ENCODE measurements at places on chromosomes 5 and 9. TPM values are rescaled to one million over a fixed set of nuclear protein-coding genes. Genes with fewer than 3 reads are reported as not detected.

DNA sequence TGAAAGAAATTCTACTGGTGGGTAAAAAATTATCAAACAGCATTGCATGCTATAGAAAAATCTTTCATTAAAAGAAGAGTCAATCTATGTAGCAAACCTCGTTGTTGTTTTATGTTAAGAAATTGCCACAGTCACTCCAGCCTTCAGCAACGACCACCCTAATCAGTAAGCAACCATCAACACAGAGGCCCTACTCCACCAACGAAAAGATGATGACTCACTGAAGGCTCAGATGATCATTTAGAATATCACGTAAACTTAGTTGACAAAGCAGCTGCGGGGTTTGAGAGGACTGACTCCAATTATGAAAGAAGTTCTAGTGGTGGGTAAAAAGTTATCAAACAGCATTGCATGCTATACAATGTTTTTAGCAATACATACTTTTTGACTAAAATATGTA is 242.6 kb downstream of the DRD1 start:
- H3K27me3 ChIP-seq, result no peaks in the 10 kb centered on the region
- no peak overlapping the region for H3K4me3 ChIP-seq
- DNase-seq, result no peak
- H3K27ac ChIP-seq, result no peak overlapping the region
- H3K4me1 ChIP-seq, result no peaks in the 10 kb centered on the region

DNA sequence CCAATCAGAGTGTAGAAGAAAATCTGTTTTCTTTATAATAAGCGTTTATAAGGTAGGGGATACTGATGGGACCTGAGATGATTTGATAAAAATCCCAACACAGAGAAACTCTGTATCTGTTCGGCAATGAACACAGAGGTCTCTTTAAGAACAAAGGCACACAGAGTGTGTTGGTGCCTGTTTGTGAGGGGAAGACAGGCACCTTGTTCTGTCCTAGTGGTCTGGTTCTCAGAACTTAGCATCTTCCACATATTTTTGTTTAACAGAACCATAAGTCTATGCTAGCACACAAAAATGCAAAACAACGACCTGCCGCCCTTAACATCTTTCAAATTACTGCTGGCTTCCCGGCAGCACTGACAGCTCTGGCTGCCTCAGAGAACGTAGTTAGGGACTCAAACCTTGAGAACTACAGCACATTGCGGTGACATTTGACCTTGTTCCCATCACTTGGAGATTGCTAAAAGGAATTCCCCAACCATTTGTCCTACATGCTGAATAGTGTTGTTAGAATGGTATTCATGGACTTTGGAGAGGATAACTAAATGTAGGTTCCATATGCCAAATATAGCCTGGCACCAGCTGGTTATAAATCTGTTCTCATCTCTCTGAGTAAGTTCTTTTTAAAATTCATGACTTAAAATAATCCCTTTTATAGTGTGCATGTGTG is 871.7 kb upstream of the TYRP1 start:
- H3K4me1 ChIP-seq, result no peaks in the 10 kb centered on the region
- DNase-seq, result no peak
- no peak overlapping the region for H3K27ac ChIP-seq
- no peak overlapping the region for H3K4me3 ChIP-seq
- H3K27me3 ChIP-seq, result no peaks in the 10 kb centered on the region
- H3K36me3 ChIP-seq, result no peaks in the 10 kb centered on the region

- no peaks in the 10 kb centered on the region for H3K27me3 ChIP-seq
- H3K4me3 ChIP-seq, result no peak overlapping the region
- no peaks in the 10 kb centered on the region for H3K36me3 ChIP-seq
Observed at GRCh38 chr9:101094686-101095085, 66.2 kb downstream of the PLPPR1 start.

Gene GRIA1
- total RNA-seq, result 0.11 TPM

DNA sequence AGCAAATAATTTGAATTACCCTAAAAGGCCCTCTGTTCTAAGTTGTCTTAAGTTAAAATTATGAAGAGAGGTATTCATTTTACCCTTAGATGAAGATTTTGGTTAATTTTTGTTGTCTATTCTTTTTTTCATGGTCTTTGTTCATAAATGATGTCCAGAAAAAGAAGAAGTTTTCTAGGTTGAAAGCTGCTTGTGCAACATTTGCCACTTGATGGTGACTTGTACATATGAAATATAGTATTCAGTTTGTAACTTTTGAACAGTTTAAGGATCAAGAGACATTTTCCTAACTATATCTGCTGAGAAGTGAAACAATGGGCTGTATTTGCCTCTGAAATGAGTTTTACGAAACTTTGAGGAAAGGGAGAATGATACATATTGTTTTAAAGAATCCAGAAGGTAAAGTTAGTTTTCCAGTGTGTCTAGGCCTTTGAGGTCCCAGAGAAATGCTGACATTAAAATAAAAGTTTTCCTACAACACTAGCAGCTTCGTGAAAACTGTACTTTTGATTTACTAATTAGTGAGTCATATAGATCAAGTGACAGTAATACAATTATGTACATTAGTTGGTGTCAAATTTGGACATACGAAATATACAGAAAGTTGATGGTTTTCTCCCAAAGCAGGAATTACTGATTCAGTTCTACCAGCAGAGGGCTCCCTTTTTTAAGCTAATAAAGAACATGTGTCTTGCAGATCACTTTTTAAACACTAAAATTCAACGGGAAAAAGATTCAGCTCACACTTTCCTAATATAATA is 70.5 kb downstream of the PIK3R1 start:
- no peaks in the 10 kb centered on the region for H3K27me3 ChIP-seq
- H3K4me1 ChIP-seq, result peaks cover 42% of the 10 kb centered on the region

DNA sequence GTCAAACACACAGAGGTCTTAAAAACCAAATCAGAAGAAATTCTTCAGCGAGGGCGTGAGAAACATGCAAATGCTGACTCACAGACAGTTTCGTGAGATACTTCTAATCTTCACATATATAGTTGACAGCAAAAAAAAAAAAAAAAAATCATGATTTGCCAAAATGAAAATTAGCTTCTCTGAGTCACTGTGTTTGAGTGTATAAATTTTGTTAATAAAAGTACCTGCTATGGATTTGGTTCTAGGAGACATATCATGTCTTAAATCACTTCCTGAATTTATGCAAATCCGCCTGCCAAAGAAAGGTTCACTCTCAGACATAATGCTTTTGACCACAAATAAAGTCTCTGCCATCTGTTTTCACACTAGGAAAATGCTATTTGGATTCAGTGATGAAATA is 114.3 kb downstream of the SLC1A3 start:
- no peaks in the 10 kb centered on the region for H3K36me3 ChIP-seq
- H3K27ac ChIP-seq, result no peak overlapping the region
- H3K4me1 ChIP-seq, result no peaks in the 10 kb centered on the region
- peaks cover 26% of the 10 kb centered on the region for H3K27me3 ChIP-seq
- DNase-seq, result no peak
- no peak overlapping the region for H3K4me3 ChIP-seq

GRCh38 chr5:134153657-134154056 is 23.1 kb downstream of the SKP1 start:
- H3K36me3 ChIP-seq, result peaks cover 56% of the 10 kb centered on the region
- no peak overlapping the region for H3K27ac ChIP-seq
- H3K4me1 ChIP-seq, result peaks cover 3% of the 10 kb centered on the region

DNA sequence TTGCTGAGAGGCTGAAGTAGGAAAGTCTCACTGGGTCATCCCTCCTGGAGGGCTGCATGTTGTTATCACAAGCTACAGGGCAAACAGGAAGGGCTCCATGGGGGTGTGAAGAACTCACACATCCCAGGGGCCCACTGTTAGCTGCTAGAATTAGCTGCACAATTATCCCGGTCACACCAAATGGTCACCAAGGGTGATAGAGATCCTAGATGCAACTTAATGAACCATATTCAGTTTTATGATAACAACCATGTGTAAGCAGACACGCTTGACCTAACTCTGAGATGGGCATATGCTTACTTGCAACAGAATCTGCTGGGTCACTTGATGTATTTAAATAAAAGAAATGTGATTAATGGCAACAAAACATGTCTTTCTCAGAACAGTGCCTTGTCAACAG is 143.5 kb upstream of the C6 start:
- no peaks in the 10 kb centered on the region for H3K36me3 ChIP-seq
- H3K27ac ChIP-seq, result no peak overlapping the region
- no peaks in the 10 kb centered on the region for H3K27me3 ChIP-seq
- DNase-seq, result no peak
- no peaks in the 10 kb centered on the region for H3K4me1 ChIP-seq

GRCh38 chr9:127131871-127132270 is 9.4 kb upstream of the ANGPTL2 start:
- DNase-seq, result peak; percentile 73
- peaks cover 58% of the 10 kb centered on the region for H3K4me1 ChIP-seq
- H3K27me3 ChIP-seq, result no peaks in the 10 kb centered on the region
- H3K36me3 ChIP-seq, result no peaks in the 10 kb centered on the region

Gene CYLC2
- total RNA-seq, result not detected

- H3K4me3 ChIP-seq, result no peak overlapping the region
- H3K4me1 ChIP-seq, result peaks cover 6% of the 10 kb centered on the region
- no peaks in the 10 kb centered on the region for H3K27me3 ChIP-seq
- peak overlapping the region; percentile 12 for H3K27ac ChIP-seq
Observed at GRCh38 chr5:89083791-89084190, 200.8 kb upstream of the MEF2C start.

Gene DAB2IP
- 19.7 TPM for total RNA-seq

DNA sequence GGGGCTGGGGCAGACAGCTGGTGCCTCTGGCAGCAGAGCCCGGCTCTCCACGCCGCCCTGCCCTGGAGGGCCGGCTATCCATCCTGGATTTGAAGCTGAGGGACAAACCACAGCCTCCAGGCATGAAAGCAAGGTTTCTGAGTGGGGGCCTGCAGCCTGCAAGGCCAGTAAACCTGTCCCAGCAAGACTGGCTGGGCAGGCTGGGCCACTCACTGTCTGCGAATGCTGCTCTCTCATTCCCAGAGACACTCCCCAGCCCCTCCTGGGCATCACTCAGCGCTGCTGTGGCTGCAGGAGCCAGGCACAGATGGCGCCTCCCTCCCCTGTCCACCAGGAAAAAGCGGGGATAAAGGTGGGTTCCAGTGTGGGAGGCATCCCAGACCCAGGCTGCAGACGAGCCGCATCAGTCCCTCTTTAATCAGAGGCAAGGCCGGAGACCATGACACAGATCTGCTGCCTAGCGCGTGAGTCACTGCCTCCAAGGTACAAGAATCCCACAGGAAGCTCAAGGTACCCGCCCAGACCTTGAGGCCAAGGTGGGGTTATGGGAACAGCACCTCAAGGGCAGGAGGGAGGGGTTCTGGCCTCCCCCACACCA is 118.0 kb downstream of the VAV2 start:
- peaks cover 14% of the 10 kb centered on the region for H3K4me1 ChIP-seq
- DNase-seq, result peak; percentile 84
- H3K36me3 ChIP-seq, result no peaks in the 10 kb centered on the region
- no peaks in the 10 kb centered on the region for H3K27me3 ChIP-seq
- H3K4me3 ChIP-seq, result no peak overlapping the region
- peak overlapping the region; percentile 26 for H3K27ac ChIP-seq

- peaks cover 68% of the 10 kb centered on the region for H3K27me3 ChIP-seq
- H3K36me3 ChIP-seq, result no peaks in the 10 kb centered on the region
- H3K27ac ChIP-seq, result no peak overlapping the region
Observed at GRCh38 chr5:170570476-170570875, 66.7 kb downstream of the KCNIP1 start.

DNA sequence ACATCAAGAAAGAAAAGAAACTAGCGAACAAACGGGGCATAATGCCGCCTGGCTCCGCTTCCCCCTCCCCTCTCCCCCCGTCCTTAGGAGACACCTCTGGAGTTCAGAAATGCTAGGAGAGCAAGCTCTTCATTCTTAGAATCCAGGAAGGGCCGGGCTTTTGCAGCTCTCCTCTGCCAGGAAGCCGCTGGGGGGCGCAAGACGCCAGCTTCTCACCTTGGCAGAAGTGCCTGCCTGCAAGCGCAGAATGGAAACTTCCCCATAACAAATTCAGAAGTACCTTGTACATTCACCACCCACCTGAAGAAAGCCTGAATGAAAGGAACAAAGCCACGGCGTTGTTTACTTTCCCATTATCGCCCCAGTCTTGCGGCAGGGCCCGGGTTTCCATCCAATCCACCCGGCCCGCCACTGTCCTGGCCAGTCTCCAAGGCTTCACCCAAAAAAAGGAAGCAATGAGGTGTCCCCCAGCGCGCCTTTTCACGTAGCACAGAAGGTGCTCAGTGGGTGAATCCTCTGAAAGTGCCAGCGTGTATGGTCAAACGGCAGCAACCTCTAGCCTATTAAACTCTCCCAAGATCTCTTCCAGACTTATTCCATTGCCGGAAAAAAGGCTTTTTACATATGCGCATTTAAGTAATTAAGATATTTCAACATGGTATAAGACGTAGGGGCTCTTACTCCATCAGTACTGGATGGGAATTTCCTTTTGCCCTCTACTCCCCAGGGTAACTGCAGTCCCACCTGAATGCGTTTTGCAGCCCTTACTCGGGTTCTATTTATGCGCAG is 1.6 kb upstream of the GADD45G start:
- peak; percentile 88 for DNase-seq
- peaks cover 25% of the 10 kb centered on the region for H3K4me1 ChIP-seq

Gene PPP1R26
- total RNA-seq, result 13.4 TPM

- no peak overlapping the region for H3K27ac ChIP-seq
- H3K36me3 ChIP-seq, result no peaks in the 10 kb centered on the region
- no peaks in the 10 kb centered on the region for H3K4me1 ChIP-seq
- H3K27me3 ChIP-seq, result peaks cover 30% of the 10 kb centered on the region
Observed at GRCh38 chr9:134971196-134971595, 53.5 kb upstream of the FCN1 start.

- H3K4me3 ChIP-seq, result no peak overlapping the region
- no peak for DNase-seq
- no peaks in the 10 kb centered on the region for H3K4me1 ChIP-seq
- H3K27me3 ChIP-seq, result no peaks in the 10 kb centered on the region
Observed at GRCh38 chr5:22754155-22754554, 99.0 kb downstream of the CDH12 start.

Gene PITX1
- total RNA-seq, result not detected

DNA sequence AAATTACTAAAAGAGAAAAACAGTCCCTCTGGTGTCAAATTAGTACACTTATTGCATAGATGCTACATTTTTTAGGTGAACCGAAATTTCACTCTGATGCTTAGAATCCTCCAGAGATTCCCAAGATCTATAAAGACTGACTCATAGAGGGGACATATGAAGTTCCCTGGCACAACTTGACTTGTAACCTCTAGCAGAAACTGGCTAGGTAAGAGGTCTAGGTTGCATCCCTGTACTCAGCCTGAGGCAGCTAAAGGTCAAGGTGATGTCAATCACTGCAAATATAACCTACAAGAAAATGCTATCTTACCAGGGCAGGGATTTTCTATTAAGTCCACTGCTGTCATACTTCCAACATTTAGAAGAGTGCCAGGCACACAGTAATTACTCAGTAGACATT is 24.2 kb downstream of the HOMER1 start:
- no peak for DNase-seq
- H3K4me3 ChIP-seq, result no peak overlapping the region
- no peak overlapping the region for H3K27ac ChIP-seq
- H3K4me1 ChIP-seq, result peaks cover 18% of the 10 kb centered on the region

Gene PCA3
- total RNA-seq, result not detected

Gene DCTN3
- 130 TPM for total RNA-seq

- no peaks in the 10 kb centered on the region for H3K4me1 ChIP-seq
- H3K27me3 ChIP-seq, result no peaks in the 10 kb centered on the region
- H3K27ac ChIP-seq, result no peak overlapping the region
- no peaks in the 10 kb centered on the region for H3K36me3 ChIP-seq
Observed at GRCh38 chr5:147348046-147348445, 113.2 kb downstream of the STK32A start.
